ENCODE measurements at places on chromosomes 11 and 22.

DNA sequence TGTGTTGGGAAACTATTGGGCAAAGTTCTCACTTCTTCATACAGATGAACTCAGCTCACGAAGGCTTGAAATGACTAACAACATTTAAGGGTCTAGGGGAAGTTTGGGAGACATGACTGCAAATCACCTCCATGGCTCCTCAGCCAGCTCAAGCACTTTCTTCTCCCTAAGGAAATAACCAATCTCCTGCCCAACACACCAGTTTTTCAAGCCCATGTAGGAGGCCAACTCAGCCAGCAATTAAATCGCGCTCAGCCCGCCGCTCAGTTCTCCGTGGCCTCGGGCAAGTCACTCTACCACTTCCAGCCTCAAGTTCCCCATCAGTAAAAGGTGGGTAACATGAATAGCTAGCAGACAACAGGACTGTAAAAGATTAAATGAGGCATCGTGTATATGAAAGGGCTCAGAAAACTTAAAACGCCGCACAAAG, 796 bp downstream of the POLDIP3 start:
- DNase-seq, result no peak

- no peak for DNase-seq
These were observed 9.9 kb upstream of the POLDIP3 start for GRCh38 chr22:42624551-42625106.

GRCh38 chr11:26571861-26572654, at the start of gene MUC15:
MUC15 (minus strand) TSS chr11:26572263; CDS start chr11:26567094, 5,169 bp downstream.
- no peak for DNase-seq

GRCh38 chr11:20310596-20311394, 52.7 kb upstream of the HTATIP2 start:
- DNase-seq, result no peak

GRCh38 chr11:21489416-21490115, 703.3 kb upstream of the ANO5 start:
- DNase-seq, result no peak

DNA sequence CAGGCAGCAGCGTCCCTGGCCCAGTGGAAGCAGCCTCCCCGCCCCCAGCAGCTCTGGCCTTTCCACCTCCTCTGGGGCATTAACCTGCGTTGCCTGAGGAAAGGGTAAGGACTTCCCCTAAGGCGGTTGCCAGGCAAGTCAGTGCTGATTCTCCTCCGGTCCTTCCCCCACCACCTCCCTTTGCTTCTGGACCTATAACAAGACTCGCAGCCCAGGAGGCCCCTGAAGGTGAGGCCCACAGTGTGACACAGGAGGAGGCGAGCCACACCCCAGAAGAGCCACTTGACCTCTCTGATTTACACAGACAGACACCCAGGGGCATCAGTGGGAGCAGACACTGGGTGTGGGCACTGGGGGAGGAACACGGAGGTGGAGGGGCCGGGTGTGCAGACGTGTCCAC, 35.4 kb downstream of the ASCL2 start:
- no peak for DNase-seq

- no peak for DNase-seq
These were observed 274.6 kb downstream of the BUD13 start for GRCh38 chr11:116498161-116498560.

GRCh38 chr11:95279921-95280868, 49.2 kb upstream of the SESN3 start:
- no peak for DNase-seq

GRCh38 chr22:49427941-49428340, 399.7 kb downstream of the BRD1 start:
- DNase-seq, result no peak

DNA sequence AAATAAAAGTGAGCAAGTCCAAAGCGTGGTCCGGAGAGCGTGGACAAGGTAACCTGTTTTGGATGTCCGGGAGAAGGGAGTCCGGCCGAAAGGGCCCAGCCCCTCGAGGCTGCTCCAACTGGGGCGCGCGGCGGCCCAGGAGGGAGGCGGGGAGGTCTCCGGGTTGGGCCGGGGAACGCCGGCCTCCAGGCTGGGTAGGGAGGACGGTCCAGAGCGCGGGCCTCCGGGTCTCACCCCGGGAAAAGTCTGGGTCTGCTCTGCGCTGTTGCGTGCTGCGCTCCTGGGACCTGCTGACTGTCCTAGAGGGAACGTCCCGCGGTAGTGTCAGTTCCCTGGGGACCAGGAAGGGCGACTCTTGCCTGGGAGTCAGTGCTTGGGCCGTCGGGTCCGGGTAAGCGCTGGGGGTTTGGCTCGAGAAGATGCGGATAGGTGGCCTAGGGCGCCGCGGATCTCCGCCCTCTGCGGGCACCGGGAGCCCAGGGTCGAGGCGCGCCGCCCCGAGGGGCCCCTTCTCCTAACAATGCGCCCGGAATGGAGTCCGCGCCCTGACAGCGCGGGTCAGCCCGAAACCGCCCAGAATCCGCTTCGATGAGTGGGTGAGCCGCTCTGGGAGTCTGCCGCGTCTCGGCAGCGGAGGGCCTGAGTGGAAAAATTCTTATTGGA, 988 bp upstream of the FLI1 start:
- no peak for DNase-seq

GRCh38 chr11:108734283-108734682, 69.4 kb downstream of the DDX10 start:
- no peak for DNase-seq

DNA sequence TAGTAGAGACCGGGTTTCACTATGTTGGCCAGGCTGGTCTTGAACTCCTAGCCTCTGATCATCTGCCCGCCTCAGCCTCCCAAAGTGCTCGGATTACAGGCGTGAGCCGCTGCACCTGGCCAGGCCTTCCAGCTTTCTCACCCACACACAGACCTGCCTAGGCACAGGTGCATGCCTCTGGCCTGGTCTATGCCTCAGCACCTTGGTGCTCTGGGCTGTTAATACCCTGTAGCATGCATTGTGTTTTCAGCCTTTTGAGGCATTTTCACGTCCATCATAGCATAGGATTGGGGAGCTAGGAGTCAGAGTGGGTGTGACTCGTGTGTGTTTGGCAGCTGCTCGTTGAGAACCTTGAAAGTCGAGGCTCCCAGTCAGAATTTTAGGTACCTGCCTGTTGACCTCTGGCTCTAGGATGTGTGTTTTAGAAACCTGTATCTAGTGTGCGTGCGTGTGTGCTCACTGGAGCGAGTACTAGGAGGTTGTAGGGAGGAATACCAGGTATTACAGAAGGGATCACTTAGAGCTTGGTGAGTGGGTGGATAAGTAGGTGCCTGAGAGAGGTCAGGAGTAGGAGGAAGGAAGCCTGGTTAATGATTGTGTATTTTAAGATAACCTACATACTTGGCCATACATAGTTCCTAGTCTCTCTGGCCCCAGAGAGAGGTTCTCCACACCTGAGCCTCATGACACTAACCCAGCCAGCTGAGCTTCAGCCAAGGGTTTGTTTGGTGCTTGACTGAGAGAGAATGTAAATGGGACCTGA, 20.0 kb downstream of the CRKL start:
- DNase-seq, result no peak

- no peak for DNase-seq
These were observed 13.1 kb downstream of the UBASH3B start for GRCh38 chr11:122668562-122669090.

- no peak for DNase-seq
These were observed 1.8 kb downstream of the ARRB1 start for GRCh38 chr11:75349521-75350116.

DNA sequence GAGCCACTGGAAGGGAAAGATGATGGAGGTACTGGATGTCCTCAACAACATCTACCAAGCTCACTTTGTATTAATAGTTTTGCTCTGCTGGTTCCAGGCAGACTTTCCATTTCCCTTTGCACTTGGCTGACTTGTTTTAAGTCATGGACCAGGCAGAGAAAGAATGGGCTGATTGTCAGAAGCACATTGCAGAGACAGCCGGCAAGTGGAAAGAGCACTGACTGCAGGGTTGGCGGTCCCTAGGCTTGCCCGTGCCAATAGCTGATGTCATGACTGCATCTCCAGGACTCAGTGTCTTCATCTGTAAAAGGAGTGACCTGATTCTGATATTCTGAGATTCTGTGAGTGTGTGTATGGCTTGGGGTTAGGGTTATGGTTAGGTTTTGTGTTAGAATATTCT, 20.9 kb upstream of the NNMT start:
- DNase-seq, result no peak

GRCh38 chr22:39132871-39133524, 19.5 kb downstream of the CBX7 start:
- no peak for DNase-seq

DNA sequence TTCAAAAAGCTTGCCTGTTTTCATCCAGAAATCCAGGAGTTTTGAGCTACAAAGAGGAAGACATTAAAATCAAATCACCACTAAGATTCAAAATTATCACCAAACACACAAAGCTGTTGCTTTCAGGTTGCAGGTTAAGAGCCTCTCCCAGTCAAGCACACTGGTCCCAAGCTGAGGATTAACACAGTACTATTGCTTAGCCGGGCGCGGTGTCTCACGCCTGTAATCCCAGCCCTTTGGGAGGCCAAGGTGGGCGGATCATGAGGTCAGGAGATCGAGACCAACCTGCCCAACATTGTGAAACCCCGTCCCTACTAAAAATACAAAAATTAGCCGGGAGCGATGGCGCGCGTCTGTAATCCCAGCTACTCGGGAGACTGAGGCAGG, 1165.1 kb downstream of the LRRC4C start:
- DNase-seq, result no peak

GRCh38 chr11:70709596-70709995, 311.3 kb downstream of the CTTN start:
- no peak for DNase-seq

DNA sequence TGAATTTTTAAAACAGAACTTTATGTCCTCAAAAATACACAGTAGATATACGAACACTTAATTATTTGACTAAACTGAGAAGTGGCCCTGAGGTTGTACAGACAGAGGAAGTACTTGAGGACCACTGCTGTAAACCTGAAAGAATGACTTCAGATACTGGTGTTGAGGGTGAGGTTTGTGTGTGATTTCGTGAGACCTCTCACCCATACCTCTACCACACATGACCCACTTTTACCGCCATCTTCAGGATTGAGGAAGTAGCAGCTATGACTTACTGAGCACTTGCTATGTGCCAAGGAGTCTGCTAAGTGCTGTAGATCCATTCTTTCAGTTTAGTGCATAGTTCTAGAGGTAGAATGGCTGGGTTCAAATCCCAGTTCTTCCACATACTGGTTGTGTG, 21.9 kb downstream of the MMP13 start:
- DNase-seq, result no peak

GRCh38 chr11:27719546-27719925, 19.3 kb upstream of the BDNF start:
- no peak for DNase-seq

- DNase-seq, result no peak
These were observed 35.9 kb downstream of the RPL3 start for GRCh38 chr22:39283322-39284141.

GRCh38 chr22:33073989-33074418, 15.8 kb upstream of the SYN3 start:
- no peak for DNase-seq

DNA sequence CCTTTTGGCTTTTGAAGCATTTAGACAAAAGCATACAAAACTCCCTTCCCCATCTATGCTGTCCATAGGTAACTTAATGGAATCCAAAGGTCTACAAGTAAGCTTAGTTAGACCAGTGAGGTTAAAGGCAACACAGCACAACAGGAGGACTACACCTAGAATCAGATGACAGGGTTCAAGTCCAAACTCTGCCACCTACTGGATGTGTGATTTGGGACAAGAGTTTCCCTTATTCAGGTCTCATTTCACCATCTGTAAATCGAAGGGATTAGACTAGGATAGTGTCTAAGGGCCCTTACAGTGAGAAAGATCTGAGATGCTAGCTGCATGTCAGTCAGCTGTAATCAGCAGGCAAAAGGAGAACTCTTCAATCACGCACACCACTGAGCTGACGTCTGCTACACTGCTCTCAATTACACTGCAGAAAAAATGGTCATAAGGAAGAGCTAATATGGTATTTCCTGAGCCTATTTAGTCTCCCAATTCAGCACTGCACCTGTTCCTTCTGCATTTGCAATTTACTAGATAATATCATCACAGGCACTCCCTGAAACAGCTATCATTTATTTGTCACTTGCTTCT, 82.2 kb downstream of the SERGEF start:
- no peak for DNase-seq

DNA sequence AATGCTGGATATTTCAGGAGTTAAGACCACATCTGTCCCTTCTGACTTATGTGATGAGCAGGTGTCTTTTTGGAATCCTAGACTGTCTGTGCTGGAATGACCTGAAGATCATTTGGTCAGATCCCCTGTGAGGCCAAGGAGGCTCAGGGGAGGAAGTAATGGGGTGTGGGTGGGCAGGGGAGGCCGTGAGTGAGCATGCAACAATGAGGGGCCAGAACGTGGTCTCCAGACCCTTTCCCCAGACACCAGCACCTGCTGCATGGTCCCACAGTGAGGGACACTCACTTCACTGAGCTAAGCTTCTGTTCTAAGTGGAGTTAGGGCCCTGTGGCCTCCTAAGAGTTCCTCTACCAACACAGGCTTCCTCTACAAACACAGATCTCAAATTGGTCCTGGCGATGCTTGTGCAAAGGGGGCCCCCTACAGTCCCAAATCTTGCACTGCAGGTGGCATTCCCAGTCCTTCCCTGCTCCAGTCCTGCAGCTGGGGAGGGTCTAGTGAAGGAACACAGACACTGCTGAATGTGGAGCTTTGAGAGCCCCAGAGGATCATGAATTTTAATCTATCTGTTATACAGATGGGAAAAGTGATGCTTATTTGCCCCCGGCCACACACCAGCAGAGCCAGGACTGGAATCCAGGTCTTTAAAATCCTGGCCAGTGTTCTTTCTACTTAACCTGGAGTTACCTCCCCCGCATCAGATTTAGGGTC, 7.4 kb downstream of the USP2 start:
- DNase-seq, result no peak

DNA sequence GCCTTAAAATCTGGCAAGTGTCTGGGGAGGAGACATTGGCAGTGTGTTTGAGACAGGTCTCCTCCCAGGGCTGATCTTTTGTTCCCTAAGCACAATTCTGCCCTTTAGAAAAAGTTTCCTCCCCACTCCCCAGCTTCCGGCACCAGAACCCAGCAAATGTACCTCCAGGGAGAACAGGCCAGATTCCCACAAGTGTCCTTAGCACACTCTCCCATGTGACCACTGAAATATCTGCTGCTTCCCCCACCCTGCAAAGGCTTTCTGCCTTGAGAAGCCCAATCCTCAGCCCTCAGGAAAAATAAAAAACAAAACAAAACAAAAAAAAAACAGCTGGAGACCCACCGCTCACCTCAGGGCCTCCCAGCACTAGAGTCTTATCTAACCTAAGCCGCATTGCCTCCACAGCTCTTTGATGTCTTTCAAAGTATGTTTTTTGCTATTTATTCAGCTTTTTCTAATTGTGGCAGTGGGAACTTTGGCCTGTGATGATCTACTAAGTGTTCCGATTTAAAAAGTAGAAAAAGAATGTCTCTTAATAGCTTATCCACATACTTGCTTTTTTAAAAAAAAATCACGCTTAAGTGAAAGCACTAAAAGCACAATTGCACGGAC, 29.0 kb upstream of the FBLN1 start:
- no peak for DNase-seq

DNA sequence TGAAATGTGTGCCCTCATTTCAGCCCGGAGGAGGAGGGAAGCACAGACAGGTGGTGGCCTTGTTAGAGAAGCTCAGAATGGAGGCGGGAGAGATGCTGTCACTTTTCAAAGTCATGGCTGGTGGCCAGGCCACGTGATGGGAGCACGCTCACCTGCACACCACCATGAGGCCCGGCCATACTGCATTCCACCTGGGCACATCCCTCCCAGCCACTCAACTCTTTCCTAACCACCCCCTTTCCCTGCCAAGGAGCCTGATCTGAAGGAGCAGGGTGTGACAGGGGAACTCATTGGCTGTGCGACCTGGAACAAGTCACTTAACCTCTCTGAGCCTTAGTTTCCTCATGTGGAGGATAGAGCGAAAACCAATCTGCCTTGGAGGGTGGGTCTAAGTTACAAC, 364.5 kb downstream of the CTTN start:
- no peak for DNase-seq

Data from T-helper 22 cell (primary cell).